ENCODE measurements at places on chromosomes 12 and 14.

GRCh38 chr12:109729801-109730200 lies 16.2 kb downstream of the FAM222A start:
- DNase-seq, result no peak

DNA sequence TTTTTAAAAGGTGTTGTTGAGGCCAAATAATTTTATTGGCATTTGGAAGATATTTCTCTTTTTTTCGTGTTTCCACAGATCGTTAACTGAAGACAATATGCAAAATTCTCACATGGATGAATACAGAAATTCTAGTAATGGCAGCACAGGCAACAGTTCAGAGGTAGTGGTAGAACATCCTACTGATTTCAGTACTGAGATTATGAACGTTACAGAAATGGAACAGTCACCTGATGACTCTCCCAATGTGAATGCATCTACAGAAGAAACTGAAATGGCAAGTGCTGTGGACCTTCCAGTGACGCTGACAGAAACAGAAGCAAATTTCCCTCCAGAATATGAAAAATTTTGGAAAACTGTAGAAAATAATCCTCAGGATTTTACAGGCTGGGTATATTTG lies 11.2 kb downstream of the PRPF39 start:
- no peak for DNase-seq

DNA sequence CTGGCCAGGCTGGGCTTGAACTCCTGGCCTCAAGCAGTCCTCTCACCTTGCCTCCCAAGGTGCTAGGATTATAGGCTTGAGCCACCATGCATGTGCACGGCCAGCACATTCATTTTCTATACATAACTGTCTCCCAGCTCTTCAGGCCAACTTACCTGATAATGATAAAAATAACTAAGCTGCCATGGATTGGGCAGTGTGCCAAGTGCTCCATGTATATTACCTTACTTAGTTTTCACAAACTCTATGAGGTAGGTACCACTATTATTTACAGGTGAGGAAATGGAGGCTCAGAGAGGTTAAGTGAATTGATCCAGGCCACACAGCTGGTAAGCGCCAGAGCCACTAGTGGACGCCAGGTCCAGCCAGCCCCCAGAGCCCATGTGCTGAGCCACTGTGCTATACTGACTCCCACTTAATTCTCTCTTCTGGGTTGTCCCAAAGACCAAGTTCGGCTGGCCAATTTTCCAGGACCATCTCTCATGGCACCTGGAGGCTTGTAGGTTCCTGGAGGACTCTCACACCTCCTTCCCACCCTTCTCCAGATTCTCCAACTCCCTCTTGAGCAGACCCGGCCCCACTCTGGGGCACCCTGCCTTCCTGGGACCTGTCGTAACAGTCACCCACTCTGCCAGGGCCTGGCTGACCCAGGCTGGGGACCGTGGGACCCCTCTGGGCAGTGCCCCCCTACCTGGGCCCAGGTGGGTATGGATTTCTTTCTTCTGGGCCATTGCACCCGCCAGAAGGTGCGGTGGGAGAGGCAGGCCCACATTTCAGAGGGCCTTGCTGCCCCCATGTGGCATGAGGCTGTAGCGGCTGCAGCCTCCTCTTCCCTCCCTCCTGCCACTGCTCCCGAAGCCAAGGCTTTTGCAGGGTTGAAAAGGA lies 30.2 kb upstream of the CIPC start:
- DNase-seq, result peak; percentile 60

DNA sequence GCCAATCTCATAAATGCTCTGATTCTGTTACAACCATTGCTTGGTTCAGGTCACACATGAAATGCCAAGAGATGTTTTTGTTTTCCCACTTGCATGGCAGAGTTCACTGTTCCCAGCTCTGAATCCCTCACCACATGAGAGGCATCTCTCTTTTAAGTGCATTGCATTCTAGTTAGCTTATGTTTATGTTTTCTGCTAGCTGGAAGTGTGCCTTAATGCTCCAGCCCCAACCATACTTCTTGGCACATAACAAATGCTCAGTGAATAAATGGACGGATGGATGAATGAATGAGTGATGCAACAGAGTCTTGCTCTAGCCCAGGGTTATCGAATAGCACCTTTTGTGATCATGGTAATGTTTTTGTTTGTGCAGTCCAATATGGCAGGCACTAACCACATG lies 197.3 kb downstream of the PPM1H start:
- DNase-seq, result no peak

DNA sequence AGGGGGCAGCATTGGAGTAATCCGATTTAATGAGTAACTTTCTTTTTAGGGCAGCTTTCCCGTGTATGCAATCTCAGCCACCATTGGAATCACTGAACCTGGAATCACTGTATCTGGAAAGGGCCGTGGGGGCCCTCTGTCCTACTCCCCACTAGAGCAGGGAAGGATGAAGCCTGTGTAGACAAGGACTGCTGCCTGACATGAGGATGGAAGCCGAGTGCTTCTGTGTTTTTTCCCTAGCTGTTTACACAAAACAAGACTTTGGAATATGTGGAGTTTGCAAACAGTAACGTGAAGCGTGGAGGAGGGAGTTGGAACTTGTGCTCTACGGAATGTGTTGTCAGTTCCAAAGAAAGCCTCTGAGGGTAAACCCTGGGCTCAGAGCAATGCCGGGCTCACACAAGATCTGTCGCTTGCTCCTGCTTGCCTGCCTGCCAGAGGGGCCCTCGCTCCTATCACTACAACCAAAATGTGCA lies 32.4 kb upstream of the HDAC7 start:
- DNase-seq, result no peak

DNA sequence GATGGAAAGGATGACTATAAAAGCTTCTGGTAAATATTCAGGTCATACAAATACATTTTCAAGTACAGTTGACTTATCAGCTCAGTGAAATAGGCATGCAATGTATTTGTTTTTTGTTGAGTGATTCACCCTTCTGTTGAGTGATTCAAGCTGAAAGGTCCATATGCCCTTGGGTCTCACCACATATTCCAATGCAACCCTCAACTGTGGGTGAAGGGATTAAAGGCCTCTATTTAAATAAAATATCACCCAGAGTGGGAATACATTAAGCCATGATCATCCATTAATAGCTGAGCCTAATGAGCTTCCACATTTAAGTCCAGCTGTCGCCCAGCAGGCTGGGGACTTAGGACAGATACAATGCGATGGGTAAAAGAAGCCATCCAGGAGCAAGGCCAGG lies 120.2 kb downstream of the CRACR2A start:
- no peak for DNase-seq

- peak; percentile 90 for DNase-seq
These were observed 44.4 kb upstream of the PNMA1 start for GRCh38 chr14:73758392-73759182.

- DNase-seq, result no peak
These were observed 785.8 kb downstream of the MED13L start for GRCh38 chr12:115491511-115492250.

GRCh38 chr12:97754306-97754705 lies 291.7 kb downstream of the RMST start:
- DNase-seq, result no peak

GRCh38 chr12:27861428-27862167 lies 81.6 kb upstream of the MANSC4 start:
- DNase-seq, result no peak

DNA sequence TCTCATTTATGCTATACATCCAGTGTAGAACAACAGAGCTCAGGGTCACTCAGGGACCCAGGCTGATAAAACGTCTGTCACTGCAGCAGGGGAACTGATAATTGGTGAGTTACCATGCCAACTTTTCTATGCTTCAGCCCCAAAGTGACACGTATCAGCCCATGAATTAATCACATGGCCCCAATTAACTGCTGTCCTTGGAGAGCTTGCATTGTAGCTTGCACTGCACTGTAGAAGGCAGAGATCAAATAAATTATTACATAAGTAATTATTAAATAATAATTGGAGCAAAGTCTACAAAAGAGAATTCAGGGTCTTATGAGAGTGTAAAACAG lies 144.6 kb downstream of the SUDS3 start:
- DNase-seq, result no peak

- DNase-seq, result no peak
These were observed 9.9 kb downstream of the TRIM9 start for GRCh38 chr14:51084962-51085361.

GRCh38 chr14:105088812-105089745 lies 23.8 kb upstream of the GPR132 start:
- peak; percentile 5 for DNase-seq

DNA sequence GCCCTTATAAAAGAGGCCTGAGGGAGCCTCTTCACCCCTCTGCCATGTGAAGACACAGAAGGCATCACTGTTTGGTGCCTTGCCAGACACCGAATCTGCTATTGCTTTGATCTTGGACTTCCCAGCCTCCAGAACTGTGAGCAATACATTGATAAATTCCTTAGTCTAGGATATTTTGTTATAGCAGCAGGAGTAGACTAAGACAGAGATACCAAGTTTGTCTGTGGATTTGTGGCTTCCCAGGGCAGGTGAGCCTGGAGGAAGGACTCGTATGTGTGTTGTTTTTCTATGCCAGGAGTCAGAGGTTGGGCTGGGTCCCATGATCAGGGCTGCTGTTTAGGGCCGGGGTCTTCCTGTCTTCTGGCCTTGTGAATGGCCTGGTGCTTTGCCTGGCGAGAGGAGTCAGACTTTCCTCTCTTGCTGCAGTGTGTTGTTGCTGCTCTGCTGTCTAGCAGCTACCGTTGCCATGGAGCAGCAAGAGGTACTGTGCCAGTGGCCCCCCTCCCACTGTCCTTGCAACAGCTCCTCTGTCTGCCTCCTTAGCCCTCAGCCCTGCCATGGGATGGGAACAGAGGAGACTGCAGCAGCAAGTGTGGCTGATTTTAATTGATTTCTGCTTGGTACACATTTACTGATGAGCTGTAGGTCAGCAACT lies 111.2 kb downstream of the CHST11 start:
- DNase-seq, result no peak

DNA sequence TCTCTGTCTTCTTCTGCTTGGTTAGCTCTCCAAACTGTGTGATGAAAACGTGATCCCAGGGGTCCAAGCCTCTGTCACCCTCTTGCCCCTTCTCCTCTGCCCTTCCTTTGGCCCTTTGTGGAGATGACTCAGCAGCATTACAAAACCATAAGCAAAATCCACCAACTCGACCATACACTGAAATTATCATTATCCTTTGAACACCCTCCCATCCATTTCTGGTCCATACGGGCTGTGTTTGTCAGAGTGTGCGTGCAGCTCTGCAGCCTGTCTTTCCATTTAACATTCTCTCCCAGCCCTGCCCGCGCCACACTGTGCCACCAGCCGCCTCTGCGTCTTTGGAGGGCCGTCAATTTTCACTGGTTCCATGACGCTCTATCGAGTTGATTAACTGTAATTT lies 69.2 kb downstream of the SLC25A47 start:
- DNase-seq, result no peak

DNA sequence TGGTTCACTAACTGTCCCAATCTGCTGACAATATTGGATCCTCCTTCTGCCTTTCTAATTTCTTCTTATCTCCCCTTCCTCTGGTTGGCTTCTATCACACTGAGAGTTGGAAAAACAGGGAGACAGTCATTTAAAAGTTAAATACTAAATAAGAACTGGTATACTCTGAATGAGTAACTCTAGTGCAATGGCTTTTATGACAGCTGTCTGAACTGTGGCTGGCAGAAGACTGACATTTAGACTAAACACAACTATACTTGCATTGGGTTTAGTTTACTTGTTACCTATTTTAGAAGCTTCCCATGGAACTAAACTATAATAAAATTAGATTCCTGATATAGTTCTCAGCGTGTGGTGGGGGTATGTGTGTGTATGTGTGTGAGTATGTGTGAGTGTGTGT lies 7.9 kb upstream of the MAGOHB start:
- DNase-seq, result no peak

DNA sequence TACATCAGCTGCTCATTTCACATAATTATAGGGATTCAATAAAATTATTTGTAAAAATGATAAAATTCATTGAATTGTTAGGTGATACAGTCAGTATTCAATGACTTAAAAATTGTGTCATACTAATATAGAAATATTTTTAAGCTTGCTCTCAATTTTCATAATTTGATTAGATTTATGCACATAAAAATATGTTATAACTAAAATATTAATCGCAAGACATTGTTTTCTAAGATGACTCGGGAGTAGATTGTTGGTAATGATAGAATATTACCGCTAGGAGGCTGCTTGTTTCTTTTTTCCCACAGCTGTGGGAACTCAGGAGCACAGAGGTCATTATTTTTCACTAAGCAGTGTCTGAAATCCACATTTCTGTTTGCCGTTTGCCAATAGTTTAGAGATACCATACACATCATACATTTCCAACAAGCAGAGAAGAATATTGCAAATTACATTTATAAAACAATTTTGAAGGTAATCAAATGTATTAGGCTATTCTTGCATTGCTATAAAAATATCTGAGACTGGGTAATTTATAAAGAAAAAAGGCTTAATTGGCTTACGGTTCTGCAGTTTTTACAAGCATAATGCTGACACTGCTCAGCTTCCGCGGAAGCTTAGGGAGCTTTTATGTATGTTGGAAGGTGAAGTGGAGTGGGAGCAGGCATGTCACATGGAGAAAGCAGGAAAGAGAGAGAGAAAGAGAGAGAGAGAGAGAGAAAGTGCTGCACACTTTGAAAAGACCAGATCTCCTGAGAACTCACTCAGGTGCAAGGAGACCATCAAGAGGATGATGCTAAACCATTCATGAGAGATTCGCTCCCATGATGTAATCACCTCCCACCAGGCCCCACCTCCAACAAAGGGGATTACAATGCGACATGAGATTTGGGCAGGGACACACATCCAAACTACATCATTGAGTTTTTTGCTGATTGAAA lies 9.2 kb downstream of the CD69 start:
- no peak for DNase-seq

DNA sequence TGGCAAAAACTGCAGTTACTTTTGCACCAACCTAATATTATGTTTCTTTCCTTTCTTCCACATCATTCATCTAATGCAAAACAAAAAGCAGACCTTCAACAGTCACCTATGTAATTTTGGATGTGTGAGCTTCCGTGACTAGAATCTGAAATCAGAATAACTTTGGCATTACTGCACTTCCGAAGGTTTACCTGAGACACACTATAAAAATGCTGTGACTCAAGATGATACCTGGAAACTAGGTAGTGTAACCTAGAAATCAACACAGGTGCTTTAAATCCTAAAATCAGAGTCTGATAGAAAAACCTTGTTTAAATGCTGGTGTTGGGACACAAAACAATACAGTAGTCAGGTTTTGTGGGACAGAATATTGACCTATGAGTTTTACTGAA lies 2.2 kb downstream of the BTBD7 start:
- no peak for DNase-seq

- no peak for DNase-seq
These were observed 35.5 kb downstream of the CCDC60 start for GRCh38 chr12:119369907-119370546.

All from HAP-1 (cell line).